NCI-H460 (cell line): ENCODE measurements at places on chromosomes 6 and 20.

DNA sequence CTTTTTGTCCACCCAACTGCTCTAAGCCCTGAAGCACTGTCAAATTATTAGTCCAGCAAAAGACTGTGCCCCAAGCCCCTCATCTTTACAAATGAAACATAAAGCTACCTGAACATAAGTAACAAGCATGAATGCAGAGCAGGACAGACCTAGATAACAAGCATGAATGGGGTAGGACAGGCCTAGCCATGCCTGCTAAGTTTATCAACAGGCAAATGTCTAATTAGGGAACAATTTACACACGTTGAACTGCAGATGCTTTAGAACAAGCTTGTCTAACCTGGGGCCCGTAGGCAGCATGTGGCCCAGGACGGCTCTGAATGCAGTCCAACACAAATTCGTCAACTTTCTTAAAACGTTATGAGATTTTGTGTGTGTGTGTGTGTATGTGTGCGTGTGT, 13.6 kb downstream of the FBXO30 start:
- no peak for DNase-seq

GRCh38 chr6:4018924-4019236, 60.1 kb downstream of the FAM217A start:
- DNase-seq, result no peak

GRCh38 chr6:87803791-87804190, 101.8 kb upstream of the AKIRIN2 start:
- no peak for DNase-seq

DNA sequence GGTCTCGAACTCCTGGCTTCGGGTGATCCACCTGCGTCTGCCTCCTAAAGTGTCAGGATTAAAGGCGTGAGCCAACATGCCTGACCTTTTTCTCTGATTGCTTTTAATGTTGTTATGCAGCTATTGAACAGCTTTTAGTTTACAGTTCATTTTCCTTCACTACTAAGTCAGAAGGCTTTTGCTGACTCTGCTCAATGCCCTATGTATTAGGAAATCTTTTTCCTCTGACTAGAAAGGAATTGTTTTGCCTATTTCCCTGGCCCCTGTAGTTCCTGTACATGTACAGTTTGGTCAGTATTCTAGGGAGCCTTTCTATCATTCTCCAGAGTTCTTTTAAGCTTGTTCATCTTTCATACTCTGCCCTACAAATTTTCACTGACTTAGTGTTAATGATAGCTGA, 280.2 kb downstream of the CDKAL1 start:
- DNase-seq, result no peak

GRCh38 chr6:42453031-42453653, 1.4 kb upstream of the TRERF1 start:
- DNase-seq, result peak; percentile 50

GRCh38 chr6:27748661-27749060, 163.5 kb downstream of the OR2B2 start:
- no peak for DNase-seq

DNA sequence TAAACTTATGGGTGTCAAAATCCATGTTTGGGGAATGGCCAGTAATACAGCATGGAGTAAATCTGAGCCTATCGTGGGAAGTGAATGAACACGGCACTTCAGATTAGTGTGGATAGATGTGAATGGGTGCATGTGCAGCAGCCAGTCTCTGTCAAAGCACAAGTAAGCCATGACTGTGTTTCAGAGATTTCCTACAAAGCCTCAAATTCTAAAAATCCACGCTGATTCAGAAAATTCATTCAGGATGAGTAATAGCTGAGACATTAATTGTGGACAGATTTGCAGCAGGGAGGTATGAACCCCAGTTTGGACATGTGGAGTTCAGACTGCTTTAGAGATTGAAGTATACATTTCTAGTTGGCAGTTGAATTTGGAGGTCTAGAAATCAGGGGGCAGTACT, 115.1 kb downstream of the QKI start:
- DNase-seq, result no peak

GRCh38 chr6:130587778-130588520, 222.1 kb downstream of the TMEM200A start:
- no peak for DNase-seq

GRCh38 chr6:11413728-11414127, 123.8 kb upstream of the TMEM170B start:
- DNase-seq, result no peak

GRCh38 chr6:96089173-96089572, 73.4 kb downstream of the FUT9 start:
- no peak for DNase-seq

- DNase-seq, result no peak
Measured at GRCh38 chr20:62066983-62067433, 1.3 kb upstream of the TAF4 start.

DNA sequence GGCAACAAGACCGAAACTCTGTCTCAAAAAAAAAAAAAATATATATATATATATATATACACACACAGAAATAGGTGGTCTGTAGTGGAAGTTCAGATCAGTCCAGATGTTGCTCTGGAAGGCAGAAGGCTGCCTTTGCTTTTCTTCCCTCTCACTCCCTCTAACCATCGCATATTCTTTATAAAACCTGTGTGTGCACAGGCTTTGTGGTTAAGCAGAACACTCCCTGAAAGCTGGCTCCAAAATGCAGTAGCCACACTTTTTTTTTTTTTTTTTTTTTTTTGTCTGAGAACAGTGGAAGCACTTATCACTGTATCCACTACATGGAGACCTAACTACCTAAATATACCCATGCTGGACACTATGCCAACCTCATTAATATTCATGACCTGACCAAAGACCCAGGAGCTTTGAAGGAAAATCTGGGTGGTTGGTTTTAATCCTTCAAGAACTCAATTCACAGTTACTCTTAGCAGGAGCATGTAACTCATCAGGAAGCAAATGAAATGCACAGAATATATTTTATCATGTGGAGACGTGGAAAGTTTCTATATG, 20.0 kb upstream of the GFOD1 start:
- DNase-seq, result no peak

DNA sequence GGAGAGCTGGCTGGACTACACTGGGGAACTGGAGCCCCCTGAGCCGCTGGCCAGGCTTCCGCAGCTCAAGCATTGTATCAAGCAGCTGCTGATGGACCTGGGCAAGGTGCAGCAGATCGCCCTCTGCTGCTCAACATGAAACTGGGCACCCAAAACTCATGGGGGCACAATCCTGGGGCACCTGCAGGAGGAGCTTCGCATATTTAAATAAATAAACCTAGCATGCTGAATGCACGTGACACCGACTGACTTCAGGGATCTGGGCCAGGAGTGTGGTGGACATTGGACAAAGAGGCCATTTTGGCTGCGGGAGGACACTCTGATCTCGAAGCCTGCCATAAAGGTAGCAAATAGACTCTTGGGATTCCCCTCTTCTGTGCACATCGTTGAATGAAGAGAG, 6.8 kb downstream of the SCAND1 start:
- DNase-seq, result peak; percentile 29

GRCh38 chr6:112065426-112065986, 11.6 kb downstream of the CCN6 start:
- no peak for DNase-seq

DNA sequence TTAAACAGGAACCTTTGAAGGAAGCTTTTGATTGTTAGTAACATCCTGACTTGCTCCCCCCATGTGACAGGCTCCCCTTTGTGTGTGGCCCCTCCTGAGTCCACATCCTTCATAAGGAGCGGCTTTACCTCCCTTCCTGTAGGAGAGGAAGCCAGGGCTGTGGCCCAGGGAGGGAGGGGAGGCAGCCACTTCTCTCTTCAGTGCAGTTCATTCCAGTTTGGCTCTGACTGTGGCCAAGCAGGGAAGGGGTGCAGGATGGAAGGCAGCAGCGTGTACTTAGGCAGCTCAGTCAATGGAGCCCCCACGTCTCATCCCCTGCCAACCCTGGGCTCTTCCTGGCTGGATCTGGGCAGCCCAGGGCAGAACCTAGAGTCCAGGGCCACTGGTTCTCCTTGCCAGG, 295.2 kb downstream of the QKI start:
- DNase-seq, result no peak

DNA sequence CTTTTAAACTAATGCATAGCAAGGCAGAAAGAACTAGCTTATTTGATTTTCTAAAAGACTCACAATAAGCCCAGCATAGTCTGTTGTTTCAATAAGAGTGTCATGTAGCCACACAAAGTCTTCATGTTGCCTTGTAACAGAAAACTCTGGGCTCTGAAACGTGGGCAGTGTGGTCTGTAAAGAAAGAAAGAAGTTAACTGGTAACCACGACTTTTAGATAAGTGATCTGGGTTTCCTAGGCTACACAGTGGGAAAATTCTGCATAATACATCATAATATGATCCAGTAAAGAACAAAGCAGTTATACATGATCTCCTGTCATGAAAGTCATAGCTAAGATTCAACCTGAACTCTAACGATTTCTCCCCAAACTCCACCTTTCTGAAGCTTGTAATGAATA, 13.3 kb downstream of the SNX5 start:
- no peak for DNase-seq

DNA sequence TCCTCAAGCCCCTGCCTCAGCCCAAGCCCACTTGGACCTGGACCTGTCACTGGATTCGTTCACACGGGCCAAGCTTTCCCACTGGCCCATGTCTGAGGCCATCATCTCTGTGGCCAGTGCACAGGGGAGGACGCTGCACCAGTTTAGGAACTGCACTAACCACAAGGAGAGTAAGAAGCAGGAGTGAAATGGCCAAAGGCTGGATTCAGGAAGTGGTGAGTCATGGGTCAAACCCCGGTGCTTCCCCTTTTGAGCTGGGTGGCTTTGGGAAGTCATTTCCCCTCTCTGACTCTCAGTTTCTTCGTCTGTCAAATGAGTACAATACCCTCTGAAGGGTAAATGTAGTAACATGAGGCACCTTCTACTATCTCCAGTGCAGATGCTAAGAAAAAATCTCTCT, 87.9 kb downstream of the CD40 start:
- no peak for DNase-seq

DNA sequence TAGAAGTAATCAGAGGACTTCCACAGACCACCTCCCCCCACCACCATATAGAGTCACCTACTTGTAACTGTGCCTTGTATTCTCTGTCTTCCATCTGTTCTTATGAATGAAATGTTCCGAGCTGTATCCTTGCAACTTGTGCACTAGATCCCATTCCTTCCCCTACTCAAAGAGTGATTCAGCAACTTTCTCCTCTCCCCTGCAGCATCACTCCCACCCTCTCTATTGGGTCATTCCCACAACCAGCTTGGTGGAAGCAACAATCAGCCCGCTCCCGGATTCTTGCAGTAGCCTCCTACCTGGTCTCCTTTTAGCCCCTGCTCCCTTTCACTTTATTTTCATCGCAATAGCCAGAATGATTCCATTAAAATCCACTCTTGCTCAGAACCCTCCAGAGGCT, 34.9 kb upstream of the REV3L start:
- peak; percentile 21 for DNase-seq

DNA sequence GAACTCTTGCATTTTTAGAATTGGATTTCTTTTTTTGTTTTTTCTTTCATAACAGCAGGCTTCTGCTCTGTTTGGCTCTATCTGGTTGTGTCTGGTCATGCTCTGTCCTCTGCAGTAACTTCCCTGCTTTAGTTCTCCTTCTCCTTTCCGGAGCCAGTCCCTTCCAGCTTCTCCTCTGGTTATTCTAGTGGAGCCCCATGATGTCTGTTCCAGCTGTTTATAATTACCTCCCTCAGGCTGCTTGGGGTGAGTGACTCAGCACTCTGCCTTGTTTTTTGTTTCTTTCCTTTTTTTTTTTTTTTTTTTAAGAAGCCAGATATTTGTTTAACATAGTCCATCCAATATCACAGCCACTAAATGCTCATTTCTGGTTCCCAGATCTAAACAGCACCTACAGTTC, 409.6 kb downstream of the MAFB start:
- no peak for DNase-seq

GRCh38 chr6:39923861-39924260, 10.4 kb downstream of the MOCS1 start:
- no peak for DNase-seq

- DNase-seq, result peak; percentile 67
Measured at GRCh38 chr20:62953839-62954703, 1.6 kb downstream of the SLC17A9 start.

GRCh38 chr6:63263444-63263843, 52.2 kb downstream of the FKBP1C start:
- DNase-seq, result no peak

GRCh38 chr6:52186480-52186879, 305 bp downstream of the IL17A start:
- no peak for DNase-seq

- peak; percentile 55 for DNase-seq
Measured at GRCh38 chr6:14796974-14797762, 448.7 kb upstream of the JARID2 start.

DNA sequence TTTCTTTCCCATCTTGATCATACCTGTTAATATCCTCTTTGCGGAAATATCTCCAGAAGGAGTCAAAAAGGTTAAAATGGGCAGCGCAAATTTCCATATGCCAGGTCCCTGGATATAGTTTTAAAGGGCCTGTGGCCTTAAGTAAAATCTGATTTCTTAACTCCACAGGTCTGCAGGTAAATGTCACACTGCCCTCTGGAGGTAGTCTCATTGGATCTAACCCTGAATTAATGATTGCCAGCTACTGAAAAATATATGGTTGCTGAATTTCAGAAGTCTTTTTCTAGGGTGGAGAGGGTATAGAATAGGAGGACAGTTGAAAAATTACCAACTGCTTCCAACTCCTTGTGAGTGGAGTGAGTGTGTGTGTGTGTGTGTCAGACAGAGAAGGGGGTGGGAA, 8.5 kb downstream of the MOXD1 start:
- DNase-seq, result no peak

GRCh38 chr6:38326837-38327236, 312.9 kb downstream of the BTBD9 start:
- DNase-seq, result no peak

GRCh38 chr6:92243315-92243714, 1176.0 kb downstream of the EPHA7 start:
- no peak for DNase-seq

DNA sequence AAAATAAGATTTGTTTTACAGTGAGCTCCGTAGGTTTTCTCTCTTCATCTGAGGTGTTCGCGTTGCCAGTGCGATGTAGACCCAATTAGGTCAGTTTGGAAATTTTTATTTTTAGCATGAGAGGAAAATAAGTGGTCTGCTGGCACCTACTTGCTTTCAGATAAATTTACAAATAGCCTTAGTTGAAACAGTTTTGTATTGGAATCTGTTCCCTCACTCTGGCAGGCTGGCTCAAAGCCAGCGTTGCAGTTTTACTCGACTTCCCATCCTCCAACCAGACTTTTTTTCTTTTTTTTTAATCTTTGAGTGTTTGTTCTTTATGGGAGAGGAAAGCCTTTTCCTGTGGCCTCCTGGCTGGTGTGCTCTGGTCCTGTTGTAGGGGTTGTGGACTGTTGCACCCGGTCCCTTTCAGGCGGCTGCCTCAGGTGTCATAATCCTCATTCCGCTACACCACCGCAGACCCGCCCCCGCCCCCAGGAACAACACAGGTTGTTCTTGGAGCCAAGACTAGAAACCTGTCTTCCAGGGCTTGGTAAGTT, 46.7 kb downstream of the TIAM2 start:
- DNase-seq, result no peak

DNA sequence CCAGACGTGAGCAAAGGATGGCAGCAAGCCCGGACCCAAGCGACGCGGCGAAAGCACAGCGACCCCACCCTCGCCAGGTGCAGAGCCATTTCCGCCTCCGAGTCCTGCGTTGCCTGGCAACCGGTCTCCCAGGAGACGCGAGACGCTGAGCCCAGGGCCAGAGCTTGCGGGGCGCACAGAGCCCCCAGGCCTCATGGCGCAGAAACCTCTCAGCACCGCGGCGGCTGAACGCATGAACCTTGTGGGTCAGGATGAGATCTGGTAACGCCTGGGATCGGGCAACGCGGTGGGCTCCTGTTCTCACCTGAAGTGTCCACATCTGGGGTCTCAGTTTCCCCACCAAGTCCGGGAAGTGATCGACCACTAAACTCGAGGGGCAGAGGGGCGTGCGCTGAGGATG, 77.7 kb downstream of the ANKRD60 start:
- no peak for DNase-seq

GRCh38 chr20:6715401-6715941, 52.0 kb upstream of the BMP2 start:
- no peak for DNase-seq
